NCI-H510A treated with DMSO at 0.1 percent for 48 hours (cell line): ENCODE measurements at places on chromosomes 4 and X.

DNA sequence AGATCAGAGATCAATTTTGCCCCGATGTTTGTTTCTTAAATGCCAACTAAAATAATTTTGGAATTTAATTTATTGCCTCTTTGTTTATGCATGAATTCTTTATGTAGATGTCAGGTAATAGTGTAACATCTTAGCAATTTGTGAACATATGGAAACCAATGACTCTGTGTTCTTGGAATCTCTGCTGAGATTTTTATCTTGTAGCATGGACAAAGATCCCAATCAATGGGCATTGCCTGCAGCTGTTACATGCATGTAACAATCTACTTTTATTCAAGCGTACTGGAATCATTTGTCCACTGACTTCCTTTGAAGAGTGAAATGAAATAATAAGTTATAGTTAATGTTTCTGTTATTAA, 61.6 kb upstream of the ARSJ start:
- no peak for DNase-seq

DNA sequence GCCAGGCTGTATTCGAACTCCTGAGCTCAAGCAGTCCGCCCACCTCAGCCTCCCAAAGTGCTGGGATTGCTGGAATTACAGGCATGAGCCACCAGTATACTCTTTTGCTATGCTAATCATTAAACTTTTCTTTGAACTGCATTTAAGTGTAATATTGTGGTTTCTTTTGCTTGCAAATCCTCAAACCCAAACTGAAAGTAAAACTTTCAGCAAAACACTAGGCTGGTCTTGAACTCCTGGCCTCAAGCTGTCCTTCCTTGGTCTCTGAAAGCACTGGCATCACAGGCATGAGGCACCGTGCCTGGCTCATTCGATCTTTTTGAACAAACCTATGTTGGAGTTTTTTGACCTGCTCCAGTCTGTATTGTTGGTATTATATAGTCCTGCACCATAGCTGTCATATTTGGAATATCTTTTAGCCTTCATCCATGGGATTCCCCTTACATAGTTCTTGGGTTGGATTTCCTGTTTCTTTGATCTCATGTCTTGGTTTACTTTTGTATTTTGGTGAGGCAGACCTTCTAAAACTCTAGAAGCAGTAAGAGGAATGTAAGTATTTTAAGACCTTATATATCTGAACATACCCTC, 34.1 kb downstream of the MOB1B start:
- DNase-seq: no peak

GRCh38 chr4:44720371-44720770, 6.0 kb downstream of the GNPDA2 start:
- DNase-seq: no peak

- DNase-seq: no peak
Observed at GRCh38 chr4:1402021-1402515, 4.2 kb downstream of the NKX1-1 start.

DNA sequence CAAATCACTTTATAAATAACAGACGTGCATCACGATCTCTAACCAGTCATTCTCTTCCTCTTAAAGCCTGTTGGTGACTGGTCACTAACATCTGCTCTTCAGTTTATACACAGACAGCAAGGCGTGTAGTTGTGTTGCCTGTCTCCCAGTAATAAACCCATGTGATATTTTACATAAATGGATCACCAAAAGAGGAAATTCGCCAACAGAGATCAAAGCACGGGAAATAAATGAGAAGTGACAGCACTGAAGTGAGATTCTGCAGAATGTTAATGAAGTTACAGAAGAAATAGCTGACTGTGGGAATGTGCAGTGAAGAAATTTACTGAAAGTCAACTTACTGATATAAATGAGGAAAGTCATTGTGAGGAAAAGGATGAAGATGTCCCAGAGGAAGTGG, 47.0 kb downstream of the AFF1 start:
- no peak for DNase-seq

- DNase-seq: no peak
Observed at GRCh38 chr4:1506956-1507721, 100.9 kb upstream of the NKX1-1 start.

DNA sequence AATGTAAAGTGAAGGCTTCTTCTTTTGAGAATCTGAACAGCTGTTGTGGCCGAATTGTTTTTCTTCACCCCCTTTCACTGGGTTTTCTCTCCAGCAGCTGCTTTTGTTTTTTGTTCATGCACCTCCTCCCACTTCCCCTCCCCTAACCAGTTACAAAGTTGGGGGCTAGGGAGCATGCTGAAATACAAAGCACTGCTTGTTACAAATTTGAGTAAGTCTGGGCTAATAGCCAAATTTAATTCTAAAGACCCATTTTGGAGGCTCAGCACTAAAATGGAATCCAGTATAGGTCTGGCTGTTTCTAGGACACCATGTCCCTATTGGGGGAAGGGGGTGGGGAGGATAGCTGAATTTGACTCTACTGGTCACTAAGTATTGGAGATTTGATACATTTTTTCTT, 89.2 kb upstream of the GPM6B start:
- no peak for DNase-seq

DNA sequence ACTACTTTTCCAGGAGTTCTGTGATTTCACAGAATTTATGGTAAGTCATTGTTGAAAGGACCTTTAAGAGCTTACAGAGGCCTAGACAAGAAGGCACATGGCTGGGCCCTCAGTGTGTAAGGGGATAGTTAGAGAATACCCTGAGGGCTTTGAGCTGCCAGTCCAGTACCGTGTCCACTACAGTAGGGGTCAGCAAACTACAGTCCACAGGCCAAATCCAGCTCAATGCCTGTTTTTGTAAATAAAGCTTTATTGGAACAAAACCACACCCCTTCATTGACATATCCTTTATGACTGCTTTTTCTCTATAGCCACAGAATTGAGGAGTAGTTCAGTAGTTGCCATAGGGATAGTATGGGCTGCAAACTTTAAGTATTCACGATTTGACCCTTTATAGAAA, 176.2 kb downstream of the MID1 start:
- no peak for DNase-seq

DNA sequence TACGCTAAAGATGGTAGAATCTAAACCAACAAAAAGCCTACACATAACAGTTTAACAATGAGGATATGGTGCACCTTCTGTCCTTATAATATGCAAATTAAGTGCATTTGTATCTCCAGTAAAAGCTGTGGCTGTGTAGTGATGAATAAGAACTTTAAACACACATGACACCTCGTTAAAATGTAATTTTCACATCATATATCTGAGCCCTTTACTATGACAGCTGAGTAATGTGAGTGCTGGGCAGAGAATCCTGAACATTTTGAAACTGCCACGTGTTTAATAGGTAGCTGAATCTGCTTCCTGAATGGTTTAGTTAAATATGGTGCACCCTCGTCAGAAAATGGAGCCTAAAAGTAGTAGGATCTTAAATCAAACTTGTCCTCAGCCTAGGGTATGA, 540.8 kb downstream of the ADGRL3 start:
- DNase-seq: no peak

- no peak for DNase-seq
Observed at GRCh38 chr4:8682725-8683124, 90.2 kb downstream of the CPZ start.

- no peak for DNase-seq
Observed at GRCh38 chr4:6778435-6778834, 4.1 kb upstream of the KIAA0232 start.

- no peak for DNase-seq
Observed at GRCh38 chr4:35494955-35495354, 749.4 kb downstream of the ARAP2 start.

- no peak for DNase-seq
Observed at GRCh38 chr4:77009511-77010115, 60.1 kb downstream of the SEPTIN11 start.

DNA sequence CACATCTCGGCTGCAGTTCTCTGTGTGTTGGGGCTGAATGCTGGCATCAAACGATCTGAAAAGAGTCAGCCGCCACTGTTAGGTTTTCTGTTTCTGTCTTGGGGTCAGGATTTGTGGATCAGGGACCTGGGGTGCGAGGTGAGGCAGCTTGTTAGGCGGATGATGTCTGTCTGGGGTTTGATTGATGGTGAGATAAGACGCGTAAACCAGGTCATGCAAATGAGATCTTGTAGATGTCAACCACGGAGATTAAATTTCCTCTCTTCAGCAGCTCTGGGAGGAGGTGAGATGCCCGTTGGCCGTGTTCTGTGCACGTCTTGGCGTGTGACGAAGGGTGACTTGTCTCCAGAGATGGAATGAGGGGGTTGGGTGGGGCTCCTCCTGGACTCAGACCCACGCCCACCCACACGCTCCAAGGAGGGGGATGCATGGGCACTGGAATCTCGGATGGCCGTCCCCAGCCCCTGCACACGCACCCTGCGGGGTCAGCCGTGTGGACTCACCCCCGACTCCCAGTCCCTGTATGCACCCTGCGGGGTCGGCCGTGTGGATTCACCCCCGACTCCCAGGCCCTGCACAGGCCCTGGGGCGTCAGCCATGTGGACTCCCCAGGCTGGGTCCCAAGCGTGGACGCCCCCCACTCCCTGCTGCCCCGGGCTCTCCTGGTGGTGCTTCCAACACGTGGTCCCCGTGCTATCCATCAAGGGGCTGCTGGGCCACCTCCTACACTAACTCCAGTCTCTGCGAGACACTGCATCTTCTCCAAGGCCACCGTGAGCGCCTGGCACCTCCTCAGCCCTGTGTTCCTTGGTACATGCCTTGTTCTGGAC, 16.0 kb upstream of the UVSSA start:
- DNase-seq: no peak

GRCh38 chr4:101593666-101594065, 196.9 kb upstream of the BANK1 start:
- DNase-seq: no peak

GRCh38 chr4:151865312-151865711, 104.5 kb upstream of the GATB start:
- no peak for DNase-seq

DNA sequence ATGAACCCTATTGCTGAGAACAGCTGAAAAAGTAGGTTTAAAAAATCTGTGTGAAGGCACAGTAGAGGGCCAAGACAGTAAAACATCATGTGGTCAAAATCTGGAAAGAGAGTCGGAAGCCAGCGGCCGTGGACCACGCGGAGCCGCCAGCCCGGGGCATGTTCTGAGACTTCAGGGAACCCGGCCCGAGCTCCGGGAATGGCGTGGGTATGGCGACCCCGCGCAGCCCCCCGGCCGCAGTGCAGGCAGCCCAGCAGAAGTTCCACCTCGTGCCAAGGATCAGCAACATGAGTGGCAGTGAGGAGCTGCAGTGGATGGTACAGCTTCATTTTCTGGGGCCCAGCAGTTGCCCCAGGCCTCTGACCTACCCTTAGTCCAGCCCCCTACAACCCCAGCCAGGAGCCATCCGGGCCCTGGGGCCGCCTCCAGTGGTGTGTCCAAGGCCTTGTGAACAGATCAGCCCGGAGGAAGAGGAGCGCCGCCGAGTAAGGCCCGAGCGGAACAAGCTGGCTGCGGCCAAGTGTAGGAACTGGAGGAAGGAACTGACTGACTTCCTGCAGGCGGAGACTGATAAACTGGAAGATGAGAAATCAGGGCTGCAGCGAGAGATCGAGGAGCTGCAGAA, 94.2 kb downstream of the LARP1B start:
- no peak for DNase-seq

GRCh38 chrX:21798677-21799219, 40.7 kb upstream of the MBTPS2 start:
- DNase-seq: no peak

DNA sequence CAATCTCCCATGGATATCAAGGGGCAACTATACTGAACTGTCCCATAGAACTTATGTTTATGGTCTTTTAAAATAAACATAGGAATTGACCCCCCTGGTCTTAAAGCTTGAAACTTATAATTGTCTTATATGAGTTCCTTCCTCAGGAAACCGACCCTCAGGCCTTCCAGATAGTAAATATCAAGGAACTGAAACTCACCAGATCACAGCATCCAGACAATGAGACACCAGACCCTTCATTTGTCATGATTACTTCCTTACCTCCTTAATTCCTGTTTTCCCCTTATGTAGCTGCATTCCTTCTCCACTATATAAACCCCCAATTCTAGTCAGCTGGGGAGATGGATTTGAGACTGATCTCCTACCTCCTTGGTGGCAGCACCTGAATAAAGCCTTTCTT, 94.8 kb upstream of the GRPR start:
- no peak for DNase-seq

GRCh38 chrX:2313864-2314640, 186.7 kb downstream of the DHRSX start:
- no peak for DNase-seq

GRCh38 chrX:130085551-130086446, 24.5 kb downstream of the ELF4 start:
- no peak for DNase-seq

DNA sequence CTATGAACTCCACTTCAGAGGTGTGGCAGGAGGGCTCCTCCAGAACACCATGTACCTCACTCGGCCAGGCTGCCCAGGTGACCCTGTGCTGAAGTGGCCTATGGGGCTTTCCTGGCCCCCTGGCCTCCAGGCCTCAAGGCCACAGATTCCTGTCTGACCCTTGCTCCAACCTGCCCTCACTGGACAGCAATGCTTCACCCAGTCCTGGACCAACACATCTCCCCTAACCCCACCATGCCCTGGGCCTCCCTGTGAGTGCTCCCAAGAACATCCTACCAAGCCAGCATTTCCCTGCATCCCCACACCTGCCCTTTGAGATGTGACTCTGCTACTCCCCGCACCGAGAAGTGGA, 10.5 kb downstream of the ZFYVE28 start:
- DNase-seq: no peak

DNA sequence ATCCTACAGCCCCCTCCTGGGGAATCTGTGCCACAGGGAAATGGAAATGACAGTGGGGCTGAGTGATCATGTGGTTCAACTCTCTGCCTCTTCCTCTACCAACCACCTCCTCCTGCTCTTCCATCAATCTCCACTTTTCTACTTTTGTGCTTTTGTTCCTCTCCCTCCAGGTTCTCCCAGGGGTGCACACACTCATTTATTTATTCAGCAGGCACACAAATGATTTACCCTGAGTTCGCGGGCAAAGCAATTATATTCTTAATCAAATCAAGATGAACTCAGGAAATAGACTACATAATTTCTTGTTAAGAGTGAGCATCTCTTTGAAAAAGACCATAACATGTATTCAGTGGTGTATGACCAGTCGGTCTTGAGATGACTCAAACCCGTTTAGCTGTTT, 69.2 kb downstream of the VCX3A start:
- DNase-seq: no peak
